NCI-H1105 (cell line): ENCODE measurements at places on chromosomes 4 and X.

DNA sequence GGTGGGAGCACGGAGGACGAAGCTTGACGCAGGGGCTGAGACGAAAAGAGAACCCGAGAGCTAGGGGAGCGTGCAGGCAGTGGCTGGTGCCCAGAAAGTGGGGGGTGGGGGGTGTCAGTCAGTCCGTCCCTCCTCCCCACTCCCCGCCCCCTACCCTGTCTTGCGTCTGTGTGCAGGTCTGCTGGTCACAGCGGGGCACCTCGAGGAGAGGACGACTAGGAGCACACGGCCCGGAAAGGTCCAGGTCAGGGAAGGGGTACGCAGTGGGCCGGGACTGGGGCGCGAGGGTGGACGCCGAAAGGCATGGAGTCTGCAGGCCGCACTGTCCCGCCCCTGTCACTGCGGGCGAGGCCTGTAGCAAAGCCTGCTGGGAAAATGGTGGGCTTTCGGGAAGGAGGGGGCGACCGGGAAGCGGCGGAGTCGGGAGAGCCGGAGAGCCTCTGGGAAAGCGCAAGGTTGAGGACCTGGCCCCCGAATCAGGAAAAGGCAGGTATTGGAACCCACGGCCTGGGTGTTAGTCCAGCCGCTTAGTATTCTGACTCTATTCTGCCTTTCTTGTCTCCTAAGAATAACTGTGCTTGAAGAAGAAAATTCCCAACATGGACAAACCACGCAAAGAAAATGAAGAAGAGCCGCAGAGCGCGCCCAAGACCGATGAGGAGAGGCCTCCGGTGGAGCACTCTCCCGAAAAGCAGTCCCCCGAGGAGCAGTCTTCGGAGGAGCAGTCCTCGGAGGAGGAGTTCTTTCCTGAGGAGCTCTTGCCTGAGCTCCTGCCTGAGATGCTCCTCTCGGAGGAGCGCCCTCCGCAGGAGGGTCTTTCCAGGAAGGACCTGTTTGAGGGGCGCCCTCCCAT lies 769 bp downstream of the TCEAL1 start:
- peak; percentile 25 for DNase-seq

- no peak for DNase-seq
Observed at GRCh38 chr4:13849778-13850177, 222.3 kb upstream of the BOD1L1 start.

- no peak for DNase-seq
Observed at GRCh38 chr4:134278675-134279074, 77.1 kb upstream of the PABPC4L start.

DNA sequence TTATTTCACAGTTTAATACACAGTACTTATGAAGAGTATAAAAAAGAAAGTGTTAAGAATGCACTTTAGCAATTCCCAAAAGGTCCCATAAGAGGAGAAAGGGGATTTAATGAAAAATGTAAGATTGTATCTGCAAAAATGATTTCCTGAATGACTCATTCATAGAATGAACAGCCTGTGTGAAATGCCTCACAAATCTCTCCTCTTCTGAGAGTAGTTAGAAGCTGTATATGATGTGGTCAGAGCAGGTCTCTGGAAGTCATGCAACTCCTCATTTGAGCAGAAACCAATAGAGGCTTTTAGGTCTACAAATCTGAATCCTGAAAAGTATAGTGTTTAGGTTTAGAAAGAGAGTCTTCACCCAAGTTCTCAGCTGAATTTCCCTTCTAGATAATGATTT lies 381.3 kb upstream of the INTU start:
- no peak for DNase-seq
